ENCODE measurements at places on chromosomes 5 and 9.

GRCh38 chr9:127627494-127627855 is 15.4 kb downstream of the STXBP1 start:
- DNase-seq, result no peak

GRCh38 chr9:17509701-17510100 is 69.2 kb upstream of the SH3GL2 start:
- no peak for DNase-seq

DNA sequence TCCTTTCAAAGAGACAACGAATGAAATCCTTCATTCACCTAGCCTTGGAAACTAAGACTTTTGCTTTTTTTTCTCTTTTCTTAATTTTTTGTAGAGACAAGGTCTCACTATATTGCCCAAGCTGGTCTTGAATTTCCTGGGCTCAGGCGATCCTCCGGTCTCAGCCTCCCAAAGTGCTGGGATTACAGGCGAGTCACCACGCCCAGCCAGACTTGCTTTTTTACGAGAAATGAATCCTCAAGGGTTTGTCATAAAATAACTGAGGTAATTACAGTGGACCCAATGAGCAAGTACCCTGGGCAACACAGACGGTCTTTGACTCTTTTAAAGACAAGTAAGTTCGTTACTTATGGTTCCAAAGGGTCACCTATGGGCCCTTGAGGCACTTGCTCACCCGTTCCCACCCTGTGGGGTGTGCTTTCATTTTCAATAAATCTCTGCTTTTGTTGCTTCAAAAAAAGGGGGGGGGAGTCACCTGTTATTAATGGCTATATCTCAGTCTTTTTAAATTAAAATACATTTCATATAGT is 70.4 kb downstream of the TRPM6 start:
- no peak for DNase-seq

DNA sequence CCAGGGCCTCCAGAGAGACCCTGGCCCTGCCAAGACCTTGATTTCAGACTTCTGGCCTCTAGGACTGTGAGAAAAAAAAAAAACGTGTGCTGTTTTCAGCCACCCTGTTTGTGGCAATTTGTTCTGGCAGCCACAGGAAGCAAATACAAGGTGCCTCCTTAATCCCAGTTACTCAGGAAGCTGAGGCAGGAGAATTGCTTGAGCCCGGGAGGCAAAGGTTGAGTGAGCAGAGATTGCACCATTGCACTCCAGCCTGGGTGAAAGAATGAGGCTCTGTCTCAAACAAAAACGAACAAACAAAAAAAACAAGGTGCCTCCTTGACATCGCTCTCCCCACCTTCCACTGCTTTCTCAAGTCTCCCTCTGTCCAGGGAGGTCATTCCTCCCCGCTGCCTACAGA is 98.0 kb downstream of the GABBR2 start:
- no peak for DNase-seq

DNA sequence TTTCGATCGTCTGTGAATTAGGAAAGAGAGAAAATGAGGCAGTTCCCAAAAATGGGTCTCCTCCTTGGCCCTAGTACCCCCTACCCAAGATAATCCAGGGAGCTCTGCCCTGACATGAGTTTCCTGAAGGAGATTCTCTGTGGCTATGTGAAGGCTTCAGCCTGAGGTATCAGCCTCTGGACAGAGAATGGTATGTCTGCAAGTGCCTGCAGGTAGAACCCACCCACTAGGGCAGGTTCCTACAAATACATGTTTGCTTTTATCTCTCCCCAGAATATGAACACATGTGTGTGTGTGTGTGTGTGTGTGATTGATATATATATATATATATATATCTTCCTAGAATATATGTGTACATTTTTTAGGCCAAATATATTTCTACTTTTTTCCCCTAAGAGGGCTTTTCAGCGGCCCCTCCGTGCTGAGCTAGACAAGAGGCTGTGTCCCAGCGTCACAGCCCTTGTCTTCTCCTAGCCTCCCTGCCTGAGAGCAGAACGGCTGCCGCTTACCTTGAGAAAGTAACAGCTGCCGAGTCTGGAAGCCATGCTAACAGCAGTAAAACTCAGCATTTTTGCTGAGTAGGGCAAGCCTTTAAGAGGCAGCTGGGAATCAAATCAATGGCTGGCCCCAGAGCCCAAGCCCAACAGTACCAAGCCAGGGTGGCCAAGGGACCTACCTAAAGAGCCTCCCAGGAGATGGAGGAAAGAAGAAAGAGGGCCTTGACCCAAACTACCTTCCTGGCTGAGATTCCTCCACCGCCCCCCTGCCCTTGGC is 2.1 kb downstream of the BRINP1 start:
- no peak for DNase-seq

DNA sequence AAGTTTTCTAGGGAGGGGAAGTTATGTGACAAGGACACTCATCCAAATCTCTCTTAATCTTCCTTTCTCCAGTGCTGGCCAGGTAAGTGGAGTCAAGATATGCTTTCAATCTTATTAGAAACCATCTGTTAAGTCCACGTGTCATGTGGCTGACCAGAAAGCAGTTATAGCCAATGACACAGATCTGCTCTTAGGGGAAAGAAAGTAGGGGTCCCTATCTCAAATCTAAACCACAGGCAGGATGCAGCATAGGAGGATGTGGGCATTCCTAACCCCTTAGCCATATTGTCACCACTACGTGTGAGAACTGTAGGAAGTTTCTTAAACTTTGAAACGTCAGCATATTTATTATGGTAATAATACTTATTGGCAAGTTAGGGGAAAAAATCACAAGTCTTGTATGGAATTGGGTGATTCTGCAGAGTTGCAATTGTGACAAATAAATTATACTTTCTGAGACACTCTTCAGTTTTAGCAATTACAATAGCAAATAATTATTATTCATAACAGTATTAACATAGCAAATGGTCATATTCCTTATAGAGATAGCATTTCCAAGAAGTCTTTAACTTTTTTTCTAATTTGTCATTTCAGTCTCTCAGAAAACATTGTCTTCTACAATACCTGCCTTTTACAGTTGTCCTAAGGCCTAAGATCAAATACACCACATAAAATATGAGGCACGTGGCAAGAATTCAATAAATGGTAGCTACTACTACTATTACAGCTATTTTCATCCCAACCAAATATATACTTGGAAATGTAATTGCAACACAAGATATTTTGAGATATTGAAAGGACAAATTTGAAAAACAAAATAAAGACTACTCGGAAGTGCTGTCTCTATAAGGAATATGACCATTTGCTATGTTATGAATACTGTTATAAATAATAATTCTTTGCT is 236.9 kb downstream of the PDE4D start:
- no peak for DNase-seq

DNA sequence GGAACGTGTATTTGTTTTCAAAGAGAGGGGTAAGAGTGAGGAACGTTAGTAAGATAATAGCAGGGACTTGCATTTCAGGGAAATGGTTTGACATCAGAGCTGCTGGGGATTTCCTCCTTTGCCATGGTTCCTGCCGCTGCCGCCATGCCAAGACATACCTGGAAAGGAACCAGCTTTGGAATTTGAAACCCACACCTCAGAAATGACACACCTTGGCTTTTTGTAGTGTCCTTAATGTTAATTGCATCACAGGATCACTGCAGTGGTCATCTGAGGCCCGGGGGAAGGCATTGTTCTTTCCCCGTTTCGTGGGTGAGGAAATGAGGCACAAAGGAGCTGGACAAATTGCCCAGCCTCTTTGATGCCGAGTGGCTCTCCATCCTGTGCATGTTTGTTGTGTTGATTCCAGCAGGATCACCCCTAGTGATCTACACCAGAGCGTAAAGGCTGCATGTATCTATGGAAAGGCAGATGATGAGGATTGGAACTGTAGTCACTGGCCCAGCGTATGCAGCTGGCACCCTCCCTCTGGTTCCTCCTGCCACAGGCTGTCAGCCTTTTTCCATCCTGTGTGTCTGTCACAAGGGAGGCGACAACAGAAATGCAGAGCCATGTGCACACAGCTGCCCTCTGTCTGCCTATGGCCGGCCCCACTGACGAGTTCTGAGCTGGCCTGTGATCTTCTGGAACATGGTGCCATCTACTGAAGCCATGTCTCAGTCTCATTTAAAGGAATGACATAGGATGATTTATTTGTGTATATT is 37.8 kb downstream of the SLC46A2 start:
- DNase-seq, result peak; percentile 61

- DNase-seq, result no peak
Measured at GRCh38 chr9:98765256-98765655, 31.1 kb downstream of the ANKS6 start.

- DNase-seq, result no peak
Measured at GRCh38 chr9:79220666-79221065, 351.1 kb upstream of the TLE4 start.

GRCh38 chr5:77398896-77399295 is 93.2 kb downstream of the WDR41 start:
- no peak for DNase-seq

GRCh38 chr9:110832926-110833325 is 164.3 kb downstream of the MUSK start:
- no peak for DNase-seq

DNA sequence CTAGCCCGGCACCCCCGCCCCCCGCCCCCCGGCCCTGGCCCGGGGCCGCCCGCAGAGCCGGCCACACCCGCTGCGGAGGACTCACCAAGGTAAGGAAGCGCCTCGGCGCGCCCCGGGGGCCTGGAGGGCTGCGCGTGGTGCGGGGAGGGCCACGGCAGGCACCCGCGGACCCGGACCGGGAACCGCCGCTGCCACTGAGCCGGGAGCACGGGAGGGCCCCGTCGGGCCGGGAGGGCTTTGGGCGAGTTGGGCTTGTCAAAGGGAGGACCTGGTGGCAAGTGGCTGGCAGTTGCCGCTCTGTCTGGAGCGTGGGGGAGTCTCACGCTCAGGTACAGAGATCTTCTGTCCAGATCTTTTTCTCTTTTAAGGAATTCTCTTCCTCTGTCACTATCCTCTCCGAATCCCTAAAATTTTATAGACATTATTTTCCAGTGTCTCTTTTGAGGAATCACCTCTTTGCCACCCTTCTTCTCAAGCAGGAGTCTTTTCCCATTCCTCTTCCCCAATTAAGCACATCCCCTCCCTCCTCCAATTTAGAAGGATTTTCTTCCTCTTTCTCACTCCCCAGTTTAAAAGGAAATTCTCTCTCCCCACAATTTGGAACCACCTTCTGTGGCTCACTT is 11.3 kb upstream of the LHX2 start:
- DNase-seq, result no peak

GRCh38 chr9:15333376-15333881 is 26.4 kb upstream of the TTC39B start:
- DNase-seq, result no peak

- DNase-seq, result no peak
Measured at GRCh38 chr9:82997476-82998140, 65.3 kb downstream of the RASEF start.

DNA sequence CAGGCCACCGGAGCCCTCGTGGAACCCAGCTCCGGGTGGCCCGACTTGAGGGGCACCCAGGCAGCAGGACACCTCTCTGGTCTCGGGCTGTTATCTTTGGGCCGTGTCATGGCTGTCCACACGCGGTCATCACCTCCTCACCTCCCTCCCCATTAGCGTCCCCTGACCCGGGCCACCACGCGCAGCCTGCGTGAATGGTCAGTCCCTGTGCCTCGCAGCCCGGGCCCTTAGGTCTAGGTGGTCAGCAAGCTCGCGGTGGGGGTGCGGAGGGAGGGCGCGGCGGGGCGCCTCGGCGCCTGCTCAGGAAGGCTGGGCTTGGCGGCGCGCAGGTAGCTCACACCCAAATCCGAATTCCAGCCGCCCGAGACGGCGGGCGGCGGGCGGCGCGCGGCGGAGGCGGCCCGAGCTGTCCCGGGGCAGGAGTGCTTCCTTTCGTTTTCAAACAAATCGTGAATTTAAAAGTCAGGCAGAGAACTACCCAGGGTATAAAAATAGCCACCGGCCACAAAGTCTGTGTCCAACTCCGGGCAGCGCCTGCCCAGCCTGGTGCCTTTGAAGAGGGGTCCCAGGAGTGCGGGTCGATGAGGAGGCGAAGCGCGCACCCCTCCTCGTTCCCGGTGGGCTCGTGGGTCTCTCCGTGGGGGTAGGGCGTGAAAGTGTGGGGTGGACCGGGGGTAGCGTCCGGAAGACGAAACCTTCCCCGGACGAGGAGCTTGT is 1.0 kb upstream of the RXRA start:
- peak; percentile 76 for DNase-seq

DNA sequence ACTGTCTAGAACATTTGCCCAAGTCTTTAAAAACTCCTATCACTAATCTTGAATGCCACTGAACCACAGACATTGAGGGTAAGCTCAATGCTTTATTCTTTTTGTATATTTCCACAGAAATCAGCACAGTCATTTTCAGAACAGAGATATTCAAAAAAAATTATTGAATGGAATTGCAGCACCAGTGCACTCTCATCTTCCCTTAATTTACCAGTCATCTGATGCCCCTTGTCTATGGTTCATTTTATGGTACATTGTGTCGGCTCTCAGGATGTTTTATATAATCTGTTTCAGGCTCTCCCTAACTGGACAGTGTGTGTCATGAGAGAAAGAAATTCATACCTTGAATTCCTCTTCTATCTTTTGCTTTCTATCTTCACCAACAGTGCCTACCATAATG is 158.4 kb upstream of the NR4A3 start:
- DNase-seq, result no peak

DNA sequence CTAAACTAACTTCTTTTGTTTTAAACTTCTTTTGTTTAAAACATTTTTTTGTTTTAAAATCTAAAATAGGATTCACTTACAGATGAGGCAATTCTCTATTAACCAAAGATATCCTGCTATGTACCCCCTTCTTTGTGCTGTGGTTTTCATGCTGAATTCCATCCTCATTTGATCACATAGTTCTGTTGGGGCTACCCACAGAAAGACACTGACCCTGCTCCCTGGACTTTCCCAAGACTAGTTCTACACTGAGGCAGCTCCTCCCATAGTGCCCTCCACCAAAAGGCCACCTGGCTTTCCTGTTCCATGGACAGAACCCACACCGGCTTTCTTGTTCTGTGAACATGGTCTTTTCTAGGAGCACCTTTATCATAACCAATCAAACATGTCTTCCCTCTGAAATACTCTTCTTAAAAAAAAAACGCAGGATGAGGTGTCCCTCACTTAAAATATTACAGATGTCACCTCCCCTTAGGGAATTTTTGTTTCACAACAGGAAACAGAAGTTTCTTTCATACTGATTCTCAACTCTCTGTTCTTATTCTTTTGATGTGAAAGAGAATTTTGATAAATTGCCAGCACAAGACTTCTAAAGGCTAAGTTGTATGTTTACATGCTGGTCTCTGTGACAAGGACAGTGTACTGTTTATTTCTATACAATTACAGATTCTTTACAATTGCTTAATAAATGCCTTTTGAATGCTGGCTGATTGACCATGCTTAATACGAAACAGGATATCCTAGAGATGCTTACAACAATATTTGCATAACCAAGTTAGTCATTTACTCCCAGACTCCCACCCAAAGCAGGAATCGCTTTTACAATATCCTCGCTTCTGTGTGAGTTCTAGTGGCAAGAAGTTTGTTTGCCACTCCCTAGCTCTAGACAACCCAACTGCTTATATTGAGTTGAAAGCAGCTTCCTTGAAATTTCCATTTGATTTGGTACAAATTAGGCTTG is 300.4 kb downstream of the DTWD2 start:
- no peak for DNase-seq

- DNase-seq, result no peak
Measured at GRCh38 chr5:135986891-135987401, 32.2 kb upstream of the LECT2 start.
